ENCODE measurements at places on chromosomes 2 and 18. TPM values are rescaled to one million over a fixed set of nuclear protein-coding genes. Genes with fewer than 3 reads are reported as not detected.
A peak's percentile ranks its signal among the peaks of the same experiment; 100 is the strongest.

Gene TGFA
- 0.21 TPM for total RNA-seq

DNA sequence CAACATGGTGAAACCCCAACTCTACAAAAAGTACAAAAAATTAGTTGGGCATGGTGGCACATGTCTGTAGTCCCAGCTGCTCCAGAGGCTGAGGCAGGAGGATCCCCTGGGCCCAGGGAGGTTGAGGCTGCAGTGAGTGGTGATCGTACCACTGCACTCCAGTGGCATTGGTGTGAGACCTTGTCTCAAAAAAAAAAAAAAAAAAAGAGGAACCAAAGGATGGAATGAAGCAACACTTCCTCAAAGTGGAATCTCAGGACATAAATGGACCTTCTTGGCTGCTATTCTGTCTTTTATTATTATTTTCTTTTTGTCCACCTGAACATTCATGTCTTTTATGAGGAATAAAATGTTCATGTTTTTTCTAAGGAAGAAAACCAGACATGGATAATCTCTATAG is 13.7 kb downstream of the GEMIN6 start:
- no peaks in the 10 kb centered on the region for H3K4me1 ChIP-seq
- H3K36me3 ChIP-seq: no peaks in the 10 kb centered on the region
- DNase-seq: no peak

Gene FEV
- total RNA-seq: not detected

GRCh38 chr2:84870306-84870705 is 10.6 kb downstream of the TRABD2A start:
- no peaks in the 10 kb centered on the region for H3K27me3 ChIP-seq
- H3K36me3 ChIP-seq: no peaks in the 10 kb centered on the region
- no peak overlapping the region for H3K27ac ChIP-seq
- no peak overlapping the region for H3K4me3 ChIP-seq

Gene SCYGR4
- total RNA-seq: not detected

Gene KIF1A
- total RNA-seq: 14.1 TPM

- DNase-seq: peak; percentile 59
- no peak overlapping the region for H3K4me3 ChIP-seq
- H3K36me3 ChIP-seq: no peaks in the 10 kb centered on the region
- no peaks in the 10 kb centered on the region for H3K4me1 ChIP-seq
- no peaks in the 10 kb centered on the region for H3K27me3 ChIP-seq
- no peak overlapping the region for H3K27ac ChIP-seq
Observed at GRCh38 chr18:10006311-10006893, 92.6 kb downstream of the VAPA start.

DNA sequence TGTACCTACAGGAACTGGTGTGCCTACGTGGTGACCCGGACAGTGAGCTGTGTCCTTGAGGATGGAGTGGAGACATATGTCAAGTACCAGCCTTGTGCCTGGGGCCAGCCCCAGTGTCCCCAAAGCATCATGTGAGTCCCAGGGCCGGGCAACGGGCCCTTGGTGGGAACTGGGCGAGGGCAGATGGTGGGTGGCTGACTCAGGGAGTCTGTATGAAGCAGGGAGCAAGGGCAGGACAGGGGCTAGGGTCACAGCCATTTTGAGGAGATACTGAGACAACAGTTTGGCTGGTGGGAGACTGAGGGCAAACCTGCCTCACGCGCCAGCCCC is 1.7 kb downstream of the EMILIN1 start:
- no peak overlapping the region for H3K4me3 ChIP-seq
- H3K27me3 ChIP-seq: no peaks in the 10 kb centered on the region

DNA sequence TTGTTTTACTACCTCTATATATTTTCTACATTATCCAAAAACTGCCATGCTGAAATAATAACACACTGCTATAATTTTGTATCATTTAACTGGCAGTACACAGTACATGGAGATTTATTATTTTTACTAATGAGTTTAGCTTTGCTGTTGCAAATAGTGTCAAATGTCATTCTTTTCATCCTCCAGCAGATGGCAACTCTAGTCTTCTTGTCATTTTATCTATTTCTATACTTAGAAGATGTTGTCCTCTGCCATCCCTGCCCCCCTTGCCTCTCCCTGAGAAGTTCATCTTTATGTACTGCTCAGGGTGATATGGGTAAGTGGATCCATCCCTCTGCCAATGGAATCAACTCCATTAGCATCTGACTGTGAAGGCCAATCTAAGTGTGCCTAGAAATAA is 21.7 kb upstream of the LRRTM1 start:
- H3K27ac ChIP-seq: no peak overlapping the region
- peaks cover 15% of the 10 kb centered on the region for H3K4me1 ChIP-seq
- no peaks in the 10 kb centered on the region for H3K36me3 ChIP-seq
- peak; percentile 64 for DNase-seq
- no peaks in the 10 kb centered on the region for H3K27me3 ChIP-seq

DNA sequence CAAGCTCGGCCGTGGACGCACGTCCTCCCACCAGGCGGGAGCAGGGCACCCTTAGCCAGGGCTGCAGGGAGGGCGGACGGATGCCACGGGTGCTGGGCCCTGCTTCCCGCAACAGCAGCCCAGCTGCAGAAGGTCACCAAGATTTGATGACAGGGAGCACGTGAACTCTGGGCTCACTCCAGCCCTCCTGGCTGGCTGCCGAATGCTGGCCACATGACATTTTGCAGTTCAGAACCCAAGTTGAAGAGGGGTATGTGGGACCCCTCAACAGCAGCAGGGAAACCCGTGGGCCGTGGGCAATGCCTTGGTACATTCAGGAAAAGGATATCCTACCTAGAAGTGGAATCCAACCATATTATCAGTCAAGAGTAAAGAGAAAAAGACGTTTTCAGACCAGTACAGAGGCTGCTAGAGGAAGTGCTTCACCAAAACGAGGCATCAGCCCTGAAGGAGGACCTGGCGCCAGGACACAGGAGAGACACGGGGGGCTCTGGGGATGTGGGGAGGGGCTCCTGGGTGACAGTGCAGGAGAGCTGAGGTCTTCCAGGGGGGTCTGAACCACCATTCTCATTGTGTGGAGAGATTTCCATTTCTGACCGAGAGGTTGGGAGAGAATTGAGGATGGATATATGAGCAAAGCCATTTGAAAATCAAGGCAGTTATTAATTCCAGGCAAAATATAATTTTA is 107.4 kb upstream of the CTDP1 start:
- DNase-seq: peak; percentile 20
- H3K36me3 ChIP-seq: no peaks in the 10 kb centered on the region
- H3K4me1 ChIP-seq: no peaks in the 10 kb centered on the region

Gene SPP2
- not detected for total RNA-seq

DNA sequence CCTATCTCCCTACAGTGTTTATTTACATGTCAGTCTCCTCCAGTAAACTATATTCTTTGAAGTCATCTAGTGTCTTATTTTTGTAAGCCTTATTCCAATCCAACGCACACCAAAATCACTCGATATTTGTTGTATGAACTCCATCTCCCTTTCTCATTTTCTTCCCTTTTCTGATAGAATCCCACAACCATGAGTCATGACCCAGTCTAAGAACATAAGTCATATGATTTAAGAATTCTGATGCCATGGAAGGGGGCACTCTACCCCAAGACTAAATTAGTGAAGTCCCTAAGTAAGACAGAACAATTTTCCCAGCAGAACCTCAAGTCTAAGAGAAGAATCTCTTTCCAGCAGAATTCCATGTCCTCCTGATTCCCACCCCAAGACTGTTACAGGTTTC is 5.4 kb downstream of the CHMP3 start:
- H3K27ac ChIP-seq: no peak overlapping the region
- no peak for DNase-seq
- no peak overlapping the region for H3K4me3 ChIP-seq
- no peaks in the 10 kb centered on the region for H3K27me3 ChIP-seq
- H3K4me1 ChIP-seq: no peaks in the 10 kb centered on the region
- no peaks in the 10 kb centered on the region for H3K36me3 ChIP-seq

DNA sequence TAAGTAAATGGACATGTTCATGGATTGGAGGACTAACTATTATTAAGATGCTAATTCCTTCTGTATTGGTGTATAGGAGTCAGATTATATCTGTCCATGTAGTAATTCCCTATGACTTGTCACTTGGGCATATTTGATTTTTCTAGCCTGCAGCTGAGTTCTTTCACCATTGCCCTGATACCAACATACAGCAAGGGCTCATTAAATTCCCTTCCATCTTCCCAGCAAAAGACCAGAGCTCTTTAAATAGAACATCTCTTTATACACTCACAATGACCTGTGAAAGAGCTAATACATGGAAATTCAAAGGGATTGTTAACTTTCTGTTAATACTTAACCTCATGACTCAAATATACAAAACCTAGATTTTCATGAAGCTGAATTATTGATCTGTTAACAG is 492.3 kb upstream of the VRK2 start:
- no peaks in the 10 kb centered on the region for H3K27me3 ChIP-seq
- H3K4me1 ChIP-seq: peaks cover 6% of the 10 kb centered on the region
- H3K27ac ChIP-seq: no peak overlapping the region

GRCh38 chr2:215693193-215693998 is 257.5 kb upstream of the FN1 start:
- no peaks in the 10 kb centered on the region for H3K4me1 ChIP-seq
- no peak for DNase-seq
- H3K27me3 ChIP-seq: no peaks in the 10 kb centered on the region
- H3K4me3 ChIP-seq: no peak overlapping the region

Gene MCFD2
- 123 TPM for total RNA-seq

- no peak overlapping the region for H3K27ac ChIP-seq
- H3K27me3 ChIP-seq: no peaks in the 10 kb centered on the region
- no peak for DNase-seq
- no peaks in the 10 kb centered on the region for H3K36me3 ChIP-seq
Observed at GRCh38 chr2:181177376-181177775, 197.0 kb downstream of the UBE2E3 start.

DNA sequence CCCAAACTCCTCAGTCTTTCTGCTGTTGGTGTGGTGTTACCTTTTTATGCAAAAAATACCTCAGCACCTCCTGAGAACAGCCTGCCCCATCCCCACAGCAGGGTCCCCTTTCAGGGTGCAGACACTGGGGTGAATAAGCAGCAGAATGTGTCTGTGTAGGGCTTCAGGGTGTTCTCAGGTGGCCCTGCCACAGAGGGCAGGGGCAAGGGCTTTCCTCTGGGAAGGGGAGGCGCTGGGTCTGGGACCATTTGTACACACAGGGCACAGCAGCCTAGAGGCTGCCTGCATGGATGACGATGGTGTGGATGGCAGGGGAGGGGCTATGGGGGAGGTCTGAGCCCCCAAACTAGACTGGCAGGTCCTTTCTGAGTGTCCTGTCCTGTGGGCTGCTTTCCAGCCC is 2.6 kb downstream of the HAAO start:
- no peak overlapping the region for H3K4me3 ChIP-seq
- no peaks in the 10 kb centered on the region for H3K4me1 ChIP-seq
- no peaks in the 10 kb centered on the region for H3K36me3 ChIP-seq
- DNase-seq: no peak

GRCh38 chr2:200003444-200003843 is 48.1 kb downstream of the MAIP1 start:
- no peaks in the 10 kb centered on the region for H3K36me3 ChIP-seq
- DNase-seq: no peak
- H3K27ac ChIP-seq: no peak overlapping the region
- no peaks in the 10 kb centered on the region for H3K4me1 ChIP-seq
- H3K4me3 ChIP-seq: no peak overlapping the region

Gene GMCL1
- 46.5 TPM for total RNA-seq

- no peak overlapping the region for H3K4me3 ChIP-seq
- H3K27ac ChIP-seq: no peak overlapping the region
- no peaks in the 10 kb centered on the region for H3K27me3 ChIP-seq
Observed at GRCh38 chr2:65504201-65504600, 71.8 kb upstream of the SPRED2 start.

- no peaks in the 10 kb centered on the region for H3K36me3 ChIP-seq
- peak; percentile 55 for DNase-seq
- H3K27ac ChIP-seq: peak overlapping the region; percentile 46
Observed at GRCh38 chr2:149076863-149077412, 38.4 kb downstream of the LYPD6B start.

Gene DPP4
- total RNA-seq: not detected

- DNase-seq: no peak
- no peaks in the 10 kb centered on the region for H3K4me1 ChIP-seq
- H3K27me3 ChIP-seq: peaks cover 12% of the 10 kb centered on the region
- no peaks in the 10 kb centered on the region for H3K36me3 ChIP-seq
- H3K27ac ChIP-seq: no peak overlapping the region
Observed at GRCh38 chr2:102350137-102350793, 5.3 kb upstream of the IL18R1 start.

GRCh38 chr18:36402765-36403396 is 105.4 kb downstream of the FHOD3 start:
- DNase-seq: peak; percentile 94
- H3K4me1 ChIP-seq: peaks cover 40% of the 10 kb centered on the region
- H3K27me3 ChIP-seq: no peaks in the 10 kb centered on the region

- no peaks in the 10 kb centered on the region for H3K27me3 ChIP-seq
- H3K4me3 ChIP-seq: no peak overlapping the region
- no peak for DNase-seq
- H3K4me1 ChIP-seq: no peaks in the 10 kb centered on the region
- no peaks in the 10 kb centered on the region for H3K36me3 ChIP-seq
- H3K27ac ChIP-seq: no peak overlapping the region
Observed at GRCh38 chr2:46481198-46482193, 2.1 kb downstream of the TMEM247 start.

DNA sequence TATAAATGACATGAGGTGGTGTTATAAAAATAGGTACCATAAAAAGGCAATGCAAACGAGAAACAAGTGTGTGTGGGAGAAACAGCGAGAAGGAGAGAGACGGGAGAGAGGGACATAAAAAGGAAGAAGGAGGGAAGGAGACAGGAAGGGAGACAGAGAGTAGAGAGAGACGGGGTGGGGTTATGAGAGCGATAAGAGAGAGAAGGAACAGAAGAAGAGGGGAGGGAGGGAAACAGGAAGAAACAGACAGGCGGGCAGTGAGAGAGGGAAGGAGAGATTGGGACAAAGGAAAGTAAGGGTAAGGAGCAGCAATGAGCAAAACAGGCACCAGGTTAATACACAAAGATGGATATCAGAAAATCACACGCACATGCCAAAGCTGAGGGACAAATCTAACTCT is 83.7 kb downstream of the TGFA start:
- no peaks in the 10 kb centered on the region for H3K27me3 ChIP-seq
- no peak overlapping the region for H3K4me3 ChIP-seq
- DNase-seq: no peak
- peaks cover 57% of the 10 kb centered on the region for H3K4me1 ChIP-seq

- no peak overlapping the region for H3K4me3 ChIP-seq
- peak; percentile 84 for DNase-seq
- peak overlapping the region; percentile 18 for H3K27ac ChIP-seq
- H3K4me1 ChIP-seq: no peaks in the 10 kb centered on the region
- H3K36me3 ChIP-seq: no peaks in the 10 kb centered on the region
Observed at GRCh38 chr2:152542995-152543481, 174.2 kb downstream of the PRPF40A start.

DNA sequence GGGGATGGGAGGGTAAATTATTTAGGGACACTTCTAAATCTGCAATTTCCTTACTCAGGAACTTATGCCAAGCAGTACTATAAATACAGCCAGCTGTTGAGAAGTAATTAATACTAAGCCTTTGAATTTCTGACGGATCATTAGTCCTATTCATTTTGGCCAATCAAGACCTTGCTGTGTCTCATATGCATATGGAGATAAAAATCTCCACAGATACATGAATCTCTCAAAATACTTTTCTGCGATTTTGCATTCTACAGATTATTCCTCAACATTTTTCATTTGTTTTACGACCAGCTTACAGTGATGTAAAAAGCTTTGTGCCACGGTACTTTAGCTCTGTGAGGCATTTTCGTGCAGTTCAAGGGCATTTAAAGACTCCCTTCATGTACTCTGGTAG is 16.7 kb downstream of the LANCL1 start:
- no peak overlapping the region for H3K27ac ChIP-seq
- peaks cover 36% of the 10 kb centered on the region for H3K36me3 ChIP-seq
- DNase-seq: no peak

Gene TTC39C
- total RNA-seq: 6.0 TPM

Gene DNAJC10
- total RNA-seq: 76.4 TPM

GRCh38 chr2:40210344-40210967 is 241.4 kb downstream of the SLC8A1 start:
- H3K27me3 ChIP-seq: no peaks in the 10 kb centered on the region
- peak overlapping the region; percentile 26 for H3K27ac ChIP-seq
- no peaks in the 10 kb centered on the region for H3K36me3 ChIP-seq
- H3K4me3 ChIP-seq: no peak overlapping the region

Gene ERMN
- 0.80 TPM for total RNA-seq

Measured in cardiac muscle cell (in vitro differentiated cells and primary cell).